Renal pelvis (tissue), 12 donors: ENCODE measurements at places on chromosomes 5 and 9. TPM values are rescaled to one million over a fixed set of nuclear protein-coding genes. Genes with fewer than 3 reads are reported as not detected.

DEPDC1B gene
- 25.2 TPM for polyA plus RNA-seq

DNA sequence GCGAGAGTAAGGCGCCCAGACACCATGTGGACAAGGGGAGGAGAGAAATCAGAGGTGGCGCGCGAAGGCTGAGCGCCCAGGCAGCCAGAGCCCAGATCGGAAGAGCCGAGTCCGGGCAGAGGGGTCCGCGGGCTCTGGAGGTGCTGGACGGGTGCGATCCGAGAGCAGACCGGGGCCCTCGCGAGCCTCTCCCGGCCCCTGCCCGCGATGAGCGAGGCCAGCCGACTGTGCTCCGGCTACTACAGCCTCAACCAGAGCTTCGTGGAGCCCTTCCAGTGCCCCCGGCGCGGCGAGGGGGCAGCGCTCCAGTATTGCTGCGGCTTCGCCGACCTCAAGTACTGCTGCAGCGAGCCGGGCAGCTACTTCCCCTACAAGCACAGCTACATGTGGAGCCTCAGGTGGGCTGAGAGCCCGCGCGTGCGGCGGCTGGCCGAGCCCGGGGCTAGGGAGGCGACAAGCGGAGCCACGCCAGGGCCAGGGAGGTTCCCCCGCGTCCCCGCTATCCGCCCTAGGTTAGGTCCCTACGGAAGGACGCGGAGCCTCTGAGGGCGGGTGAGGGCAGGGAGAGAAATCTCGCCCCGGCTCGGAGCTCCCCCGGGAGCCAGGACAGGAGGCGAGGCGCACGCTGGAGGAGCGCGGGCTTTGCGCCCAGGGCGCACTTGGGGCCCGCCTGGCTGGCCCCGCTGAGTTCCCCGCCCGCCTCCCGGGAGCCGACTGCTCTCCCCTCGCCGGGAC, at the start of gene SHISAL2B:
Gene SHISAL2B, plus strand, starts transcription at position 87 of the 735 bp plus-strand sequence. Its CDS starts 121 bp downstream, at position 208.
- peak; percentile 30 for DNase-seq

DNA sequence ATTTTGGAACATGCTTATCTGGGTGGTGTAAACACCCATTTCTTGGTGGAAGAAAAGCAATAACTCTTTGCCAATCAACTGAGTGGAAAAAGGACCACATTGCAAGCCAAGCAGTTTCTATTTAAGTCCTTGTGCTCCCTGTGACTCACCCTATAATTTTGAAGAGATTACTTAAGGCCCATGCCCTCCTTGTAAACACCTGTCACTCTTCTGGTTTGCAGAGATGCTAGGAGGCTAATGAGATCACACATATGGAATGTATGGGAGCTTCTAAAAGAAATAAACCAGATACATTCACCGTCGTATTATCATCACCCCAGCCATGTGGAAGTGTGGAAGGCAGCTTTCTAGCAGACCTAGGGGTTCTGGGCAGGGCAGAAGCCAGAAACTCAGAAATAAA, 337.1 kb downstream of the GADD45G start:
- no peak for DNase-seq

DNA sequence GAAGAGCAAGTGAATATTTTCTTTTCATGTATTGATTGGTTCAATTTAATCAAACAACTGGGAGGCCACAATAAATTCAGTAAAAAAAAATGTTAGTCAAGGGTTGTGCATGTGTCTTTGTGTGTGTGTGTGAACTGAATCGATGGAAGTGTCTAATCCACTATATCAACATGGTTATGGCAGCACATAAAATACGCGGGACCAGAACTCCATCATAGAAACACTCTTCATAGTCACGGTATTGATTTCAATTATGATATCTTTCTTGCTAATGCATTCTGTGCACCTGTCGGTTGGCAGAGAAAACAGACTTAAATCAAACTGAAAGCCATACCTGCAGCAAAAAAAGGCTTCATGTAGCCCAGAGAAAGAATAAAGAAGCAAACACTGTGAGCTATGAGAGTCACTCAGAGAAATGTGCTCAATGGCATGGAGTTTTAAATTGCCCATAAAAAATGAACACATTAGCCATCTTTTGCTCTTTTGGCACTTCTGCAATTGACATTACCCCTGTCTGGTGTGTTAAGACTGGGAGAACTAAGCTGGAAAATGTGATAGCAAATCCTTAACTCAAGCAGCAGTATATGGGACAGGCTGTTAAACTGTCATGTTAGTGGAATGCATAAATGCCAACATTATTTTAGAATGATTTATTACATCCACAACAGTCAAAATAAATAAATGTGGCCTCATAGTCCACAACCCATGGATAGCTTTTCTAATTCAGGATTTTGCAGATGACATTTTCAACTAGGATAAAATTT, 642.4 kb upstream of the C9orf72 start:
- peak; percentile 1 for DNase-seq

DNA sequence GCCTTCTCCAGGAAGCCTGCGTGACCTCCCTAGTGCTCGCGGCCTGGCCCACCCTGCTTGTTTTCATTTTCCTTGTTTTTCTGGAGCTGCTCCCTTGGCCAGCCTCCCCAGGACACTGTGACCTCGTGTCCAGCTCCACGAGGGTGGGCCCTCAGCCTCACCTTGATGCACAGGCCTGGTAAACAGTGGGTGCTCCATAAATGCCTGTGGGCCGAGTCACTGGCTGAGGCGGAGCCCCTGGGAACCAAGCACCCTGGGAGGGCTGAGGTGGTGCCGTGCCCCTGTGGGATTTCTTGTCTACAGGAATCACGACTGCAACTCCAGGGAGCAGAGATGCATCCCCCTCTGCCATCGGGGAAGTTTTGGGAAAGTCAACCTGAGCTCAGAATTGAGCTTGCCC, 17.2 kb downstream of the FAM163B start:
- no peak for DNase-seq

DNA sequence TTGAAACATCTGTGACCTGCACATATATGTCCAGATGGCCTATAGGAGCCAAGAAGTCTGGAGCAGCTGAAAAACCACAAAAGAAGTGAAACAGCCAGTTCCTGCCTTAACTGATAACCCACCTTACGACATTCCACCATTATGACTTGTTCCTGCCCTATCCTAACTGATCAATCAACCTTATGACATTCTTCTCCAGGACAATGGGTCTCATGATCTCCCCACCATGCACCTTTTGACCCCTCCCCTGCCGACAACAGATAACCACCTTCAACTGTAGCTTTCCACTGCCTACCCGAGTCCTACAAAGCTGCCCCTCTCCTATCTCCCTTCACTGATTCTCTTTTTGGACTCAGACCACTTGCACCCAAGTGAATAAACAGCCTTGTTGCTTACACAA, 233.8 kb downstream of the CCDC171 start:
- DNase-seq, result no peak

DNA sequence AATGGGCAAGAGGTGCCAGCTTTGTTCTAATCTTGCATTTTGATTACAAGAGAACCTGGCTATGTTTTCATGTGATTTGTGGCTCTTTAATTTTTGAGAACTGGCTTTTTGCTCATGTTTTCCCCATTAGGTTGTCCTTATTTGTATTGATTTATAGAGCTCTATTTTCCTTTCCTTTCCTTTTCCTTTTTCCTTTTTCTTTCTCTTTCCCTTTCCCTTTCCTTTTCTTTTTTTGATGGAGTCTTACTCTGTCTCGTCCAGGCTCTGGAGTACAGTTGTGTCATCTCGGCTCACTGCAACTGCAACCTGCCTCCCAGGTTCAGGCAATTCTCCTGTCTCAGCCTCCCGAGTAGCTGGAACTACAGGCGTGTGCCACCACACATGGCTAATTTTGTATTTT, 55.5 kb downstream of the GPBP1 start:
- DNase-seq, result no peak

GRCh38 chr9:130728721-130729120, 35.1 kb downstream of the EXOSC2 start:
- DNase-seq, result no peak

PCDHGA11 gene
- 3.8 TPM for polyA plus RNA-seq

GRCh38 chr5:54325610-54326311, 15.4 kb upstream of the ARL15 start:
- no peak for DNase-seq

CSNK1A1 gene
- polyA plus RNA-seq, result 175 TPM

- no peak for DNase-seq
Measured at GRCh38 chr5:111739416-111739815, 17.6 kb downstream of the NREP start.

DNA sequence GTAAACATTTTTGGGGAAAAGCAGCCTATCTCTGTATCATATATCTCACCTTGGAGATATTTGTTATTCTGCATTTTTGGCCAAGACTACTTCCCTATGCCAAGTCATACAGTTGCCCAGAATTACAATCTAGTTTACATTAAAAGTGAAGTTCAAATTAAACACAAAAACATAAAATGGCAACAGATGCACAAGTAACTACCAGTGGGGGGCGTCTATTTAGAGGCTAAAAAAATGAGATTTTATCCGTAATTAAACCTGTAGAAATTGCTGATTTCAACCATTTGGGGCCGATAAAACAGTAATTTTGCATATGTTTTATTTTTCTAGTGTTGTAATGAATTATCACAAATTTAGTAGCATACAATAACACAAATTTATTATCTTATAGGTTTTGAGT, 787.1 kb upstream of the CHD1 start:
- DNase-seq, result no peak

GRCh38 chr5:58963821-58964220, 380.9 kb downstream of the RAB3C start:
- DNase-seq, result no peak

P4HA2 gene
- 47.3 TPM for polyA plus RNA-seq

- no peak for DNase-seq
Measured at GRCh38 chr9:112520656-112521055, 34.0 kb downstream of the KIAA1958 start.

GRCh38 chr9:3856592-3856991, 330.8 kb upstream of the RFX3 start:
- no peak for DNase-seq

DNA sequence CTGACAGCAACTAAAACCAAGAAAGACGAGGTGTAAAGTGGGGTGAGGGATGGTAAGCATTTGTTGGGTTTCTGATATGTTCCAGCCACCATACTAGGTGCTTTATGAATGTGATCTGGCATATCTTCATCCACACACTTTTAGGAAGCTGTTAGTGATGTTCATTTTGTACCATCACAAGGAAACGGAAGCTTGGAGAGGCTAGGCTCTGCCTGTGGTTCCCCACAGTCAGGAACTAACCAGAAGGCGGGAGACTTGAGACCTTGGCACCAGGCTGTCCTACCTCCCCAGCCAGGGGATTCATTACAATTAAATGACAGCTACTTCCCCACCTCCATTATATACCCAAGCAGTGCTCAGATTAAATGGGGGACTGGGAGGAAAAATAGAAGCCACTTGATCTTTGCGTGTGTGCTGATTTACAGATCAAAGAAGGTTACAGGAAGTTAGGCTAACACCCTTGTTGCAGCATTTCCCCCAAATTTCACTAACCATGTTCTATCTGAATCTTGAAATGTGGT, 43.0 kb downstream of the SFXN1 start:
- DNase-seq, result no peak
